ENCODE measurements at places on chromosomes 13 and 19. TPM values are rescaled to one million over a fixed set of nuclear protein-coding genes. Genes with fewer than 3 reads are reported as not detected.

SRRM5 gene
- 0.73 TPM for total RNA-seq

FFAR1 gene
- 0.02 TPM for total RNA-seq

TDRD12 gene
- 0.22 TPM for total RNA-seq

TMPRSS9 gene
- total RNA-seq: not detected

SIGLEC14 gene
- total RNA-seq: 0.15 TPM

ZNF90 gene
- not detected for total RNA-seq

ERICH4 gene
- total RNA-seq: not detected

CA11 gene
- total RNA-seq: 9.4 TPM

DACT3 gene
- total RNA-seq: 0.22 TPM

ZNF471 gene
- total RNA-seq: 0.07 TPM

ZNF649 gene
- 0.36 TPM for total RNA-seq

ISYNA1 gene
- total RNA-seq: 40.8 TPM

CHERP gene
- total RNA-seq: 30.9 TPM

Data from A549 treated with AZD2906 at 1 μM for 4 hours (cell line).